Mesothelial cell of epicardium (in vitro differentiated cells): ENCODE measurements at places on chromosomes 12 and 14. TPM values are rescaled to one million over a fixed set of nuclear protein-coding genes. Genes with fewer than 3 reads are reported as not detected.

Gene EPYC
- total RNA-seq = not detected in 3 replicates

Gene CIROP
- total RNA-seq = not detected in 3 replicates

DNA sequence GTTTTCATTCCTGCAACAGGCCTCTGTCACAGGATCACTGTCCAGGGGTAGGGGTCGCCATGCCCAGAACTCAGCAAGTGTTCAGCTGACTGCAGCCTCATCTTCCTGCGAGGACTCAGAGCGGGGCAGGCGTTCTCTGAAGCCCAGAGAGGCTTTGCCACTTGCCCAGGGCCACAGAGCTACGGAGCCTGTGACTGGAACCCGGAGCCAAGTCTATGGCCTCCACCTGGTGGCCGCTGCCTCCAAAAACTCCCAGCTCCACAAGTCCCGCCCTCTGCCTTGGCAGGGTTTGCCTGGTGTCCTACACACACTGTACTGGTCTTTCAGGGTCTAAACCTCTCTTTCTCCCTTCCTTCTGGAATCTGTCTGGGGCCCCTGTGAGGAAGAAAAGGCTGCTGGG lies 8.7 kb upstream of the PPP1R13B start:
- peak overlapping the region; percentile 91 for H3K27ac ChIP-seq
- H3K27me3 ChIP-seq = no peaks in the 10 kb centered on the region
- H3K4me3 ChIP-seq = no peak overlapping the region
- peaks cover 34% of the 10 kb centered on the region for H3K4me1 ChIP-seq
- no peaks in the 10 kb centered on the region for H3K36me3 ChIP-seq
- no peak for DNase-seq

- peak overlapping the region; percentile 37 for H3K27ac ChIP-seq
- no peaks in the 10 kb centered on the region for H3K27me3 ChIP-seq
- H3K4me3 ChIP-seq = no peak overlapping the region
- DNase-seq = no peak
Observed at GRCh38 chr14:53581504-53581903, 375.1 kb downstream of the BMP4 start.
